Cardiac muscle cell (in vitro differentiated cells and primary cell): ENCODE measurements at places on chromosomes 5 and 9. TPM values are rescaled to one million over a fixed set of nuclear protein-coding genes. Genes with fewer than 3 reads are reported as not detected.

- peaks cover 15% of the 10 kb centered on the region for H3K4me1 ChIP-seq
- H3K4me3 ChIP-seq = peak within 1 kb of the TSS; percentile 51
- peaks cover 74% of the 10 kb centered on the region for H3K27me3 ChIP-seq
Observed at GRCh38 chr9:23826120-23826629, at the start of gene ELAVL2. Gene ELAVL2 (minus strand): TSS chr9:23826240. CDS start chr9:23762234, 64,006 bp downstream.

The ANKRD18A gene
- 5.0 and 10.3 TPM in 2 replicates for polyA plus RNA-seq

DNA sequence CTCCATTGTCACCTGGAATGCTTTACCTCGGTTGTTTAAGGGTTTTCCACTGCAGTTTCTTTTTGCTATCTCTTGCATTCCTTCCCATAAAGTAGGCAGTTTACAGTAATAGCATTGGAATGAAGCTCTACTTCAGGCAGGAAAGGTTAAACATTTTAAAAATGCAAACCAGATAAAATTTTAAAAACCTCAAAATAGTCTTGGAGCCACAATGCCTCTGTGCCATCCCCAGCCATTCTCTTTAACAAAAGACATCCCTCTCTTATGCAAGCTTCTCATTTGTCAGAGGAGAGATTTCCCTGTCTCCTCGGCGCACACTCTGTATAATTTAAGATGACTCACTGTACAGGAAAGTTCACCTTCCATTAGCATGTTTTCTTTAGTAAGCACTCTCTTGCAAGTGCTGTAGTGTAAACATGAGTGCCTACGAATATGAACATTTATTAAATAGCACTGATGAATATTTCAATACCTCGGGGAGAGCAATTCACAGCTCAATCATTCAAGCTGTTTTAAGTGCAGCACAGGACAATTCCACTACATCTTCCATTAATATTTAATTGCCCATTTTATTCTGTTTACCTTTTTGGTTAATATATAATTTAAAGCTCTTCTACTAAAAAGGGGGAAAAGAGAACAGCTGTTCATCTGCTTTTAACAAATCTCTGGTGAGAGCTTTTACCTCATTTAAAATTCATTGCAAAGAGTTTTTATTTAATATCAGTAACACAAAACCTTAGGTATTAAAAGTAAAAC is 343.6 kb downstream of the SPATA31D1 start:
- no peak overlapping the region for H3K27ac ChIP-seq
- no peaks in the 10 kb centered on the region for H3K4me1 ChIP-seq
- no peaks in the 10 kb centered on the region for H3K27me3 ChIP-seq
- H3K4me3 ChIP-seq = no peak overlapping the region
- peak; percentile 85 for DNase-seq
- H3K36me3 ChIP-seq = no peaks in the 10 kb centered on the region

DNA sequence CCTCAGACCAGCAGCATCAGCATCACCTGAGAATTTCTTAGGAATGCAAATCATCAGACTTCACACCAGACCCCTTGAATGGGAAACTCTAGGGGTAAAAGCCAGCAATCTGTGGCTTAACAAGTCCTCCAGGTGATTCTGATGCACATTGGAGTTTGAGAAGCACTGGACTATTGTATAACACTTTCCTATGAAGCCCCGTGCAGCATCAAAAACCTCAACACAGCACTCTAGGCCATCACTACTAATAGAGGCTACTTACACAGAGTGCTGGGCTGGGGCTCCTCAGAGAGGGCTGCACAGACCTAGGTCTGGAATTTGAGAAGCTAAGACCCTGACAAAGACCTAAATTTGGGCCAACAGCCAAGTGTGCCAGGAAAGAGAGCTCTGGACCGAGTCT is 95.7 kb upstream of the ARAP3 start:
- H3K4me1 ChIP-seq = no peaks in the 10 kb centered on the region
- H3K27me3 ChIP-seq = no peaks in the 10 kb centered on the region
- no peak overlapping the region for H3K27ac ChIP-seq
- H3K4me3 ChIP-seq = no peak overlapping the region
- DNase-seq = no peak
- no peaks in the 10 kb centered on the region for H3K36me3 ChIP-seq

GRCh38 chr5:31452314-31452713 is 79.6 kb downstream of the DROSHA start:
- no peak overlapping the region for H3K4me3 ChIP-seq
- no peak for DNase-seq
- H3K27me3 ChIP-seq = no peaks in the 10 kb centered on the region
- H3K27ac ChIP-seq = no peak overlapping the region
- no peaks in the 10 kb centered on the region for H3K4me1 ChIP-seq

GRCh38 chr5:177553671-177554429 is 513 bp downstream of the FAM193B start:
- peak overlapping the region; percentile 75 for H3K27ac ChIP-seq
- H3K27me3 ChIP-seq = no peaks in the 10 kb centered on the region
- H3K4me3 ChIP-seq = peak overlapping the region; percentile 89
- peak; percentile 51 for DNase-seq
- peaks cover 6% of the 10 kb centered on the region for H3K36me3 ChIP-seq

- H3K27me3 ChIP-seq = no peaks in the 10 kb centered on the region
- H3K36me3 ChIP-seq = no peaks in the 10 kb centered on the region
- no peak overlapping the region for H3K27ac ChIP-seq
- H3K4me3 ChIP-seq = no peak overlapping the region
Observed at GRCh38 chr9:92350740-92351133, 25.0 kb downstream of the CENPP start.

DNA sequence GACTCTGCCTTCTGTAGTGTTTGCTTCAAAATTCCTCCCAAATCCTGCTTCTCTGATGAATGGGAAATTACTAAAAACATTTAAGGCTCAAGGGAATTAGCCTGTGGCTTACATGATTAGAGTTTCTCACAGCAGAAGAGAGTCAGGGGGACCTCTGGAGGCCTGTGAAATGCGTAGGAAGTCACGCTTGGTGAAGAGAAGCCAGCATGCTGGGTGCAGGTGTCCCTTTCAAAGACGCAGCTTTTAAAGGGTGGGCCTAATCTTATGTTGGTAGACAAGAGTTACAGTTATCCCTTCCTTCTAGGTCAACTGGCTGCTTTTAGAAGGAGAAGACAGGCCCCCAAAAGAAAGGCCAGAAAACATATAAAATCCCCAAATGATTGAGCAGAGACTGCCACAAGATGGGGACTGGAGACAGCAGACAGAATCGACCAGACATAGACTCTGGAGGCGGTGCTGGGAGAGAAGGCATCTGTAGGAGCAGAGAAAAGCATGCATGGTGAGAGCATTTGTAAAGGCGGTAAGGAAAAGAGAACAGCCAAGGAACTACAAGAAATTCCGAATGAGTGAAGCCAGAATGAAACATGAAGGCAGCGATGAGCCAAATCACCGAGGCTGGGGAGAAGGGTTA is 42.3 kb downstream of the B4GALT1 start:
- H3K36me3 ChIP-seq = peaks cover 7% of the 10 kb centered on the region
- DNase-seq = no peak
- H3K27me3 ChIP-seq = no peaks in the 10 kb centered on the region
- no peak overlapping the region for H3K27ac ChIP-seq
- no peak overlapping the region for H3K4me3 ChIP-seq

The TPPP gene
- polyA plus RNA-seq = 2.6 and 3.7 TPM in 2 replicates

DNA sequence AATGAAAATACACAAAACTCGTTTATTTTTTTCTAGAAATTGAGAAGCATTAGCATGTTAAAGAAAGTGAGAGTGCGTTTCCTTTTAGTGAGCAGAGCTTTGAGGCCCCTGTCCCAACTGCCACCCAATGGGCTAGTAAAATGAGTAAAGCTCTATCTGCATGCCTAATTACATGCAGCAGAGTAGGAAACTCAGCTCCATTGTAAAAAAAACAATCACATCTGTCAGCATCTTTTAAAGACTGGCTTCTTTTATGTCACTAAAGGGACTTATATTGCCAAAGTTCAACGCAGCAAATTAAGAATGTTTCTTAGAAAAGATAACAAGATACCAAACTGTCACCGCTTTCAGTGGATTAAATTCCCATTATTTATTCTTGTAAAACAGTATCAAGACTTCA is 154.0 kb downstream of the SNCAIP start:
- no peaks in the 10 kb centered on the region for H3K27me3 ChIP-seq
- no peak overlapping the region for H3K4me3 ChIP-seq
- no peaks in the 10 kb centered on the region for H3K4me1 ChIP-seq
- no peak overlapping the region for H3K27ac ChIP-seq
- H3K36me3 ChIP-seq = no peaks in the 10 kb centered on the region
- no peak for DNase-seq

- no peak for DNase-seq
- peak overlapping the region; percentile 57 for H3K4me3 ChIP-seq
- no peaks in the 10 kb centered on the region for H3K27me3 ChIP-seq
Observed at GRCh38 chr5:178113841-178114324, 551 bp downstream of the N4BP3 start.

DNA sequence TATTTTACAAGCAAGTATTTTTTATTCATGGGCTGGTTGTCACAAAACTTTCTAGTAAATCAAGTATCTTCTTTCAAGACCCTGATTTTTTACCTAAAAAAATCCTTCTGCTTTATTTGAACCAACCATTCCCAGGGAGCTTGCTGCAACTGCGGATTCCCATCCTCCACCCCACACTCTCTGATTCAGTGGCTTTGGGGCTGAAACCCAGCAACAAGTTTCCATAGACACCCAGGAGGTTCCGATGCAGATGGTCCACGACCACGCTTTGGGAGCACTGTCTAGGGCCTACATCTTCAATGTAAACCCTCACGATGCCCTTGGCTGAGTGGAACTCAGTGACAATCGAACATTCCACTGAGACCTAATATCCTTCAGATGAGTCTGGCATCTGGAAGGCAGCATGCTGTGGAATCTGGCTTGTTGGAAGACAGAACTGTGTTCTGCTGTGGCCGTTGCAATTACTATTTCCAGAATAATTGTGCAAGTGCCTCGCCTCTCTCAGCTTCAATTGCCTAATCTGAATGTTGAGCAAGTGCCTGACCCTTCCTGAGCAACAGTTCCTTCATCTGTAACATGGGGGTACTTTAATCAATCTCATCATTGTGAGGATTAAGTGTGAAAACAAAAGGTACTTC is 105.1 kb downstream of the INSYN2B start:
- H3K4me1 ChIP-seq = no peaks in the 10 kb centered on the region
- DNase-seq = peak; percentile 86
- no peak overlapping the region for H3K27ac ChIP-seq
- H3K4me3 ChIP-seq = no peak overlapping the region

The PRLR gene
- polyA plus RNA-seq = not detected in 2 replicates

The SPINK6 gene
- not detected in 2 replicates for polyA plus RNA-seq

The RLN1 gene
- 0.26 and 1.7 TPM in 2 replicates for polyA plus RNA-seq

- no peak overlapping the region for H3K27ac ChIP-seq
- H3K4me1 ChIP-seq = no peaks in the 10 kb centered on the region
- peak; percentile 1 for DNase-seq
- H3K36me3 ChIP-seq = no peaks in the 10 kb centered on the region
- no peaks in the 10 kb centered on the region for H3K27me3 ChIP-seq
Observed at GRCh38 chr5:160023908-160024630, 15.1 kb downstream of the TTC1 start.

- peaks cover 24% of the 10 kb centered on the region for H3K4me1 ChIP-seq
- H3K4me3 ChIP-seq = no peak overlapping the region
- H3K27me3 ChIP-seq = no peaks in the 10 kb centered on the region
- H3K27ac ChIP-seq = peak overlapping the region; percentile 72
Observed at GRCh38 chr5:128378632-128379031, 159.4 kb downstream of the FBN2 start.

GRCh38 chr5:58484505-58484904 is 6.7 kb upstream of the GAPT start:
- no peak overlapping the region for H3K4me3 ChIP-seq
- no peaks in the 10 kb centered on the region for H3K27me3 ChIP-seq
- no peak for DNase-seq

- H3K27me3 ChIP-seq = no peaks in the 10 kb centered on the region
- H3K4me3 ChIP-seq = peak overlapping the region; percentile 12
- peaks cover 18% of the 10 kb centered on the region for H3K4me1 ChIP-seq
Observed at GRCh38 chr5:179731791-179732411, 721 bp upstream of the MAML1 start.

DNA sequence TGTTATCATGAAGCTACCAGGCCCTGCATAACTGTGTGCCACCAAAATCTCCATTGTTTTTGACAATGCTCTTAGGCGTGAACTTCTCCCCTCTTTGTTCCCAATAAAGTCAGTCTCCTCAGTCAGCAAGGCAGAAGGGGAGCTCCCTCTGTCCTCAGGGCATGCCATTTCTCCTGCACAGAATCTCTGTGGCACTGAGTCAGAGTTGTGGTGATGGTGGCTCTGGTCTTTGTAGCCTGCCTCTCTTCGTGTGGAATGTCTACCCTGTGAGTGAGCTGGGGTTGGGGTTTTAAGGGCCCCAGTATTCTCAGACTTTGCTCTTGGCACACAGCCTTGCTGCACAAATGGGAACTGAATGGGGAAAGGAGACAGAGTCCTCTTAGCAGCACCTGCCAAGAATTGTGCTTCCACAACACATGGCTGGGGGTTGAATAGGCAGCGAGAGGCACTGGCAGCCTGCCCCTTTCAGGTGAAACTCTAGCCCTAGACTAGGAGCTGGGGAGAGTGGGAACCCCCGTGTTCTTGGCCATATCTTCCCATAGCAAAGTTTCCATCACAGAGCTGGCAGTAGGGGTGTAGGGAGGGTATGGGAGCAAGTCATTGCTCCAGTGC is 146.6 kb downstream of the SH3GL2 start:
- no peaks in the 10 kb centered on the region for H3K4me1 ChIP-seq
- no peaks in the 10 kb centered on the region for H3K27me3 ChIP-seq
- H3K27ac ChIP-seq = no peak overlapping the region

- no peak overlapping the region for H3K27ac ChIP-seq
- DNase-seq = peak; percentile 73
- no peaks in the 10 kb centered on the region for H3K27me3 ChIP-seq
Observed at GRCh38 chr5:141846031-141846430, 32.2 kb downstream of the PCDH1 start.

DNA sequence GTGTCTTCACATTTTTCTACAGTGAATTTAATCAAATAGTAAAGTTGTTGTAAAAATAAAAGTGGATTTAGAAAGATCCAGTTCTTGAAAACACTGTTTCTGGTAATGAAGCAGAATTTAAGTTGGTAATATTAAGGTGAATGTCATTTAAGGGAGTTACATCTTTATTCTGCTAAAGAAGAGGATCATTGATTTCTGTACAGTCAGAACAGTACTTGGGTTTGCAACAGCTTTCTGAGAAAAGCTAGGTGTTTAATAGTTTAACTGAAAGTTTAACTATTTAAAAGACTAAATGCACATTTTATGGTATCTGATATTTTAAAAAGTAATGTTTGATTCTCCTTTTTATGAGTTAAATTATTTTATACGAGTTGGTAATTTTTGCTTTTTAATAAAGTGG is 60.4 kb downstream of the MTAP start:
- DNase-seq = no peak
- H3K4me1 ChIP-seq = no peaks in the 10 kb centered on the region
- H3K27me3 ChIP-seq = no peaks in the 10 kb centered on the region

DNA sequence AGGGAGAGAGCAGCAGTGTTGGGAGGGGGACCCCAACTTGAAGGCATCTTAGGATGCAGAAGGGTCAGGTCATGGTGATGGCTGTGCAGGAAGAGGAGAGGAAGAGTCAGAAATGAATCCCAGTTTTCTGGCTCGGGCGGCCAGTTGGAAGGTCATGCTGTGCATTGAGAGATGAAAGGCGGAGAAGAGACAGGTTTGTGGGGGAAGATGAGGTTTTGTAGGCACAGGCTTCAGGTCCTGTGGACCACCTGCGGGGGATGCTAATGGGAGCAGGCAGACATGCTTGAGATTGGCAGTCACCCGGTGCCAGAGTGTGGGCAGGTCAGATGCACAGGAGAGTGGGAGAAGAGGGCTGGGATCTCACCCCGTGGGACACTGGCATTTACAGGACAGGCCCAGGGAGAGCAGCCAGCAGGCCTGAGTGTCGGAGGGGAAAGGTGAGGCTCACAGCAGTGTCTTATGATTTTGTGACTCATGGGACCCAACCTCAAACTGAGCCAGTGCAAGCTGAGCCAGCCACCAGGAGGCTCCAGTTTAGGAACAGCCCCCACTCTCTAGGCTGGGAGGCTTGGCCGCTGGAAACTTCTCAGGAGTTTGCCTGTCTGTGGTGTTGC is 17.5 kb downstream of the STXBP1 start:
- no peaks in the 10 kb centered on the region for H3K27me3 ChIP-seq
- no peaks in the 10 kb centered on the region for H3K36me3 ChIP-seq
- peaks cover 8% of the 10 kb centered on the region for H3K4me1 ChIP-seq
- no peak for DNase-seq

The PCDHA1 gene
- polyA plus RNA-seq = 0.29 and 0.69 TPM in 2 replicates
